CD4-positive, alpha-beta memory T cell (primary cell): ENCODE measurements at places on chromosomes 7 and 10. TPM values are rescaled to one million over a fixed set of nuclear protein-coding genes. Genes with fewer than 3 reads are reported as not detected.

GRCh38 chr7:43922726-43923125 lies 3.5 kb upstream of the UBE2D4 start:
- DNase-seq = no peak
- H3K4me3 ChIP-seq = no peak overlapping the region
- no peaks in the 10 kb centered on the region for H3K36me3 ChIP-seq
- no peak overlapping the region for H3K27ac ChIP-seq

GRCh38 chr10:130761788-130762301 lies 549.7 kb downstream of the TCERG1L start:
- H3K27ac ChIP-seq = no peak overlapping the region
- H3K27me3 ChIP-seq = no peaks in the 10 kb centered on the region
- DNase-seq = no peak

STOX1 gene
- total RNA-seq = 0.35 TPM

GRCh38 chr7:137304624-137305235 lies 38.8 kb downstream of the PTN start:
- H3K27me3 ChIP-seq = no peaks in the 10 kb centered on the region
- H3K27ac ChIP-seq = no peak overlapping the region
- H3K4me1 ChIP-seq = no peaks in the 10 kb centered on the region

OR6V1 gene
- total RNA-seq = not detected

DNA sequence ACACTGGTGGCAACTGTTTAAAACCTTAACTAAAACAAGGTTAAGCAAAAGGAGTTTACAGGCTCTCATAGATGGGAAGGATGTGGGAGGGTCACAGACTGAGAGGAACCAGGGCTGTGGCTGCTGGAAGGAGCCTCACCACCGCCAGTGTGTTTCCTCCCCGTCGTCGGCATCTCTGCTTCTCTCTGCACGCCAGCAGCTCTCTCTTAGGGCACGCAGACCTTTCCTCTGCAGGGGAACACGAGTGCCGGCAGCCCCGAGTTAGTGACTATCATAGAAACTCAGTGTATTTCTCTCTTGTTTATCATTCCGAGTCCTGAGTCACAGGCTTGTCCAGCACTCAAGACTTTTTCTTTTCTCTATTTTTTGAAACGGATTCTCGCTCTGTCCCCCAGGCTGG lies 8.1 kb upstream of the SH2D4B start:
- H3K27me3 ChIP-seq = no peaks in the 10 kb centered on the region
- H3K4me1 ChIP-seq = peaks cover 77% of the 10 kb centered on the region
- H3K36me3 ChIP-seq = no peaks in the 10 kb centered on the region
- peak; percentile 42 for DNase-seq
- H3K4me3 ChIP-seq = no peak overlapping the region

NPFFR1 gene
- total RNA-seq = not detected

CPVL gene
- 1.3 TPM for total RNA-seq

CACNA2D1 gene
- not detected for total RNA-seq

GRCh38 chr7:159035571-159036073 lies 109.0 kb downstream of the VIPR2 start:
- no peaks in the 10 kb centered on the region for H3K36me3 ChIP-seq
- no peak overlapping the region for H3K27ac ChIP-seq
- peaks cover 4% of the 10 kb centered on the region for H3K4me1 ChIP-seq
- H3K4me3 ChIP-seq = no peak overlapping the region
- H3K27me3 ChIP-seq = no peaks in the 10 kb centered on the region
- DNase-seq = no peak

- no peak overlapping the region for H3K4me3 ChIP-seq
- no peaks in the 10 kb centered on the region for H3K27me3 ChIP-seq
- H3K36me3 ChIP-seq = no peaks in the 10 kb centered on the region
- H3K4me1 ChIP-seq = no peaks in the 10 kb centered on the region
Measured at GRCh38 chr10:126124046-126124445, 227.7 kb downstream of the FANK1 start.

GRCh38 chr7:2000153-2000687 lies 232.5 kb downstream of the MAD1L1 start:
- H3K4me1 ChIP-seq = no peaks in the 10 kb centered on the region
- DNase-seq = no peak
- no peak overlapping the region for H3K27ac ChIP-seq

DNA sequence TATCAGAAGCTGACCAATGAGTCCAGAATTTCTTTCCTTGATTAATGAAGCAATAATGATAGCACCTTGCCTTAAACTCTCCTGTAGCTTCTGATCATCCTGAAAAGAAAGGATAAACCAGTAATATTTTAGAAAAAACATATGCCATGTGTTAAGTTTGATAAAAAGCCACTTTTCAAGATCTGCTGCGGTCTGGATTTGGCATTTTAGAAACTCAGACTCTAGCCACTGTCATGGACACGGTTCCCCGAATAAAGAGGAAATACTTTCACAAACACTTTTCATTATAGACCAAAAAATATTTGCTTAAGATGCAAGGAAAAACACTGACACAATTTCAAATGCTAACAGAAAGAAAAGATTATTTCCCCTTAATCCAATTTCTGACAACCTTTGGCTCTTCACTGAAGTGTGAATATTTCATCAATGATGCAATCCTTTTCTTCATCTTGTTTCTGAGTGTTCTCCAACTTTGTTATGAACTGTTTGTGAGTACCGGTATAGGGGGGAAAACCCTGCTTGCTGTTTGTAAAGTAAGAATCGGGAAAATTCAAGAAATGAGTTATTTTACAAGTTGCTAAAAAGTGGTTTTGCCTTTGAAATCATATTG lies 329.5 kb downstream of the CRPPA start:
- no peaks in the 10 kb centered on the region for H3K4me1 ChIP-seq
- no peak overlapping the region for H3K4me3 ChIP-seq
- DNase-seq = no peak
- H3K36me3 ChIP-seq = no peaks in the 10 kb centered on the region
- no peaks in the 10 kb centered on the region for H3K27me3 ChIP-seq

DNA sequence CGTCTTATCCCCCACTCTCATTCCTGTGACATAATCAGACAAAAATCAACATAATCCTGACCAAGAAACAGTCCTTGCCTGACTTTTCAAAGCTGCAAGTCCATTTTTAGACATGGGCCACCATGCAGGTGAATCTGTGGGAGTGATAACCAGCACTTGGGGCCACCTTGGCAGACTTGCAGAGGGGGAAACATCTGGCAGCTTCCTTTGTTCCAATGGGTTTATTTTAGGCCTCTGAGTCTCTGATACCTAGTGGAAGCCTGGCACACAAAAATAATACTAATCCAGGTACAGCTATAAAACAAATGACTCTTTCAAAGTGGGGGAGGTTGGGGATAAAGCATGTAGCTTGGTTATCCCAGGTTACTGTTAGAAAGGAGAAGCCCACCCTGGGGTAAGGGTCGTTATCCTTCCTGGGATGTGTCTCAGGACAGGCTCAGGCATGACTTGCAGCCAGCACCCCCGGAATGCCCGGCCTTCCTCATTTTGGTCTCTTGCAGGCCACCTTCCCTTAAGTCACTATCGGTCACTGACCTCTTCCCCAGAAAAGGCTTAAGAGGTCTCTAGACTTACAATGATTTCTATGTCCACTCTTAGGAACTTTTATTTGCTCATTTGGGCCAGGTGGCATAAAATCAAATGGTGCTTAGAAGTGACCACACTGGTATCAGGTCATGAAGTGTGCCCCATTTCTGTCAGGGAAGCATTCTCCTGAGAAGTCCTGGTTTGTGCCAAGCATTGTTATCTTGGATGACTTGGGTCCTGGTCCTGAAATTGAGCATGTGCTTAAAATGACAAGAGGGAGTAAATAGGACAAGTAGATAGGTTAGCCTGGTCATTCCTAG lies 37.6 kb downstream of the EEPD1 start:
- no peaks in the 10 kb centered on the region for H3K27me3 ChIP-seq
- no peaks in the 10 kb centered on the region for H3K4me1 ChIP-seq
- no peak overlapping the region for H3K27ac ChIP-seq
- H3K4me3 ChIP-seq = no peak overlapping the region
- H3K36me3 ChIP-seq = no peaks in the 10 kb centered on the region

DNA sequence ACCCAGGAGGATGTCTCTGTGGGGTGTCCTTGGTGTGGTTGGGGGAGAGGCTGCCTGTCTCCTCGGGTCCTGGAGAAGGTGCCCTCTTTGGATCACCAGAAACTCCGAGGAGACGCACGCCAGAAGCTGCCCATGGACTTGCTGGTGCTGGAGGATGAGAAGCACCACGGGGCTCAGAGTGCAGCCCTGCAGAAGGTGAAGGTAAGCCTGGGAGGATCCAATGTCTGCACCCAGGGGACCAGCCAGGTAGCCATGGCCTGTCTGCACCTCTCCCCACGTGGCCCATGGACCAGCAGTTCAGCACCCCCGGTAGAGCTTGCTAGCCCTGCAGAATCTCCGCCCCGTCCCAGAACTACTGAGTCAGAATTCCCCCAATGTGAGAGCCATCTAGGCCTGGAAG lies 5.1 kb downstream of the ANKRD2 start:
- H3K4me1 ChIP-seq = no peaks in the 10 kb centered on the region
- no peak overlapping the region for H3K4me3 ChIP-seq
- no peaks in the 10 kb centered on the region for H3K36me3 ChIP-seq
- no peak for DNase-seq
- H3K27ac ChIP-seq = no peak overlapping the region

DNA sequence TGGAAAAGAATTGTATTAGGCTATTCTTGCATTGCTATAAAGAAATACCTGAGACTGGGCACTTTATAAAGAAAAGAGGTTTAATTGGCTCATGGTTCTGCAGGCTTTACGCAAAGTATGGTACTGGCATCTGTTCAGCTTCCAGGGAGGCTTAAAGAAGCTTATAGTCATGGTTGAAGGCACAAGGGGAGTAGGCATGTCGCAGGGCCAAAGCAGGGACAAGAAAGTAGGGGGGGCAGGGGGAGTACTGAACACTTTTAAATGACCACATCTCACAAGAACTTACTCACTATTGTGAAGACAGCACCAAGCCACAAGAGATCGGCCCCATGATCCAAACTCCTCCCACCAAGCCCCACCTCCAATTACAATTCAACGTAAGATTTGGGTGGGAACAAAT lies 152.5 kb upstream of the PHF14 start:
- no peak for DNase-seq
- H3K4me3 ChIP-seq = no peak overlapping the region
- no peak overlapping the region for H3K27ac ChIP-seq
- no peaks in the 10 kb centered on the region for H3K4me1 ChIP-seq
- no peaks in the 10 kb centered on the region for H3K27me3 ChIP-seq
